Caudate nucleus (tissue), 63 donors: ENCODE measurements at places on chromosomes 3 and 15.
A peak's percentile ranks its signal among the peaks of the same experiment; 100 is the strongest.

GRCh38 chr3:128382221-128382807, 84.4 kb downstream of the DNAJB8 start:
- no peak for DNase-seq

DNA sequence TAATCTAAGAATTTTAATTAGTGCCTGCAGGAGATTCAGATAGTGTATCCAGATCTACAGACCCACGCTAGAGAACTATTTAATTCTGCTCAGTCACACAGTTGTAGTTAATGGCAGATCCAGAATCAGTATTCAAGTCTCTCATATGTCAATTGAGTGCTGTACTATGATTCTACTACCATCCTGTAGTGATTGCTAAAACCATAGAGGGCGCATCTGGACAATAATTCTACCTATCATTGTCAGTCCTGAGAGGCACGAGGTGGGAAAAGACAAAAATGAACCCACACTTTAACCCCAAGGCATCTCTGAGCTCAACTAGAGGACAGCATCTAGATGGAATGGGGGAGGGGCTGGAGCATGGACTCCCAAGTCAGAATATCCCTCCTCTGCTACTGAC, 22.7 kb downstream of the DHX36 start:
- no peak for DNase-seq

GRCh38 chr3:24482096-24482705, 12.4 kb downstream of the THRB start:
- DNase-seq: no peak

- DNase-seq: no peak
Measured at GRCh38 chr3:30605706-30606300, 598 bp upstream of the TGFBR2 start.

DNA sequence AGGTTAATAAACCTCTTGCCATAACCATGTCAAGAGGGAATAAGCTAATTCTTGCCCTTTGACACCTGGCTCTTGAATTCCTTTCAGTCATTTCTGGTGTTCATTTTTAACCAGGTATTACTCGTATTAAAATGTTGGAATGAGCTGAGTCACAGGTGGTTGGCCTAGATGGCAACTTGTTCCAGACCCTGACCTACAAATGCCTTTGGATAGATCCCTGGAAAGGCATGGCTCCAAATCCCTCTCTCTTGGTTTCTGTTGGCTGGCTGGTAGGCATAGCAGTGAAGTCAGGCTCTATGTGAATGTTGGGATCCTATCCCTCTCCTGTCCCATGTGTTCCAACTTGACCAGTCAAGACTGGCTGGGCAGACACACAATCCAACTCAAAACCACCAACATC, 277.1 kb upstream of the PROK2 start:
- DNase-seq: no peak

- DNase-seq: no peak
Measured at GRCh38 chr3:133197619-133198018, 159.4 kb downstream of the TMEM108 start.

GRCh38 chr3:122581622-122582021, 4.2 kb downstream of the PARP15 start:
- no peak for DNase-seq

DNA sequence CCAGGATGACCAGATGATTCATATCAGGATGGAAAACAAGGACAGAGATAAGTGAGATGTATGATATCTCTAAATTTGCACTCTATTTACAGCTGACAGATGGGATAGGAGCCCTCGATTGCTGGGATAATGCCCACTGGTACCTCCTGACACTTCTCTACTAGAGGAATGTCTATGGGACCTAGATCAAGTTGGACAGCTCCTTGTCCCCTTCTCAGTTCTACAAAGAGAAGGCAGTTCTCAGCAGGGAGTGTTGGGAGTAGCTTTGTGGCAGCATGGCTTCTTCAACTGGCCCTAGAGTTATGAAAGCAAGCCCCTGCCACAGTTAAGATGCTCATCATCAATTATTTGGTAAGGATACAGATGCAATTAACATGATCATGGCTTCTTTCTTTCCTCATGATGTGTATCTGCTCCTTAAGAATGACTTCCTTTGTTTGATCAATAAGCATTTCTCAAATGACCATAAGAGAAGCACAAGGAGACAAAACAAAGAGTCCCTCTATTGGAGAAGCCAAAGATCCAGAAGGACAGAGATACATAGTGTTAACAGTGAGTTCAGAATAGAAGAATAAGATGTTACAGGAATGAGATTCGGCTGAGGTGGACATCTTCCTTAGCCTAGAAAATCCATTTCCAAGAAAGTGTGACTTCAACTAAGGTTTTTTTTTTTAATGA, 481.3 kb downstream of the NAALADL2 start:
- no peak for DNase-seq

GRCh38 chr3:4711680-4711992, 218.5 kb downstream of the ITPR1 start:
- DNase-seq: no peak

DNA sequence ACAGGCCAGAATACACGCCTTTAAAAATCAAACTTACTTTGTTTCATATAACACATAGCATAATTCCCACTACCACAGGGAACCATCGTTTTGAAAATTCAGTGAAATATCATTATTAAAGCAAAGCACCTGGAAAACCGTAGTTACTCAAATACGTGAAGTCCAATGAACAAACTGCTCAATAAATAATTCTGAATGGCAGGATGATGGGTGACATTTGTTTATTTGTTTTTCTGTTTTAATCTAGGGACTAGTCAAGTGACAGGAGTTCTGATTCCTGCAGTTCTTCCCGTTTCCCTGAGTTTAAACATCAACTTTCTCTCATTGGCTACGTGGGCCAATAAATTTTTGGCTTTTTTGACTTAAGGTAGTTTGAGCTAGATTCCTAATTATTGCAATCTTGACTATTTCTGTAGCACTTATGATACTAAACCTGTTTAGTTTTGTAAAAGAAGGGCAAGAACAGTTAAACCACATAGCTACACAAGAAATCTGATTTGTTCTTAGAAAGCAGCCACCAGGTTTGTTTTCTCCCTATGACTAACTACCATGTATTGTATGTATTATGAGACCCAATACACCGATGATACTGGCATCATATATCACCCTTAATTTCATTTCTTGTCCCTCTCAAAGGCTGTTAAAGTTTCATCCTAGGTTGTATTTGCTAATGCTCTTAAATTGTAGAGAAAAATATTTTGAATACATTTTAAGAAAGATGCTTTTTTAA, 411.2 kb downstream of the SHQ1 start:
- DNase-seq: no peak

GRCh38 chr3:42610976-42611375, 10.5 kb downstream of the NKTR start:
- DNase-seq: no peak

DNA sequence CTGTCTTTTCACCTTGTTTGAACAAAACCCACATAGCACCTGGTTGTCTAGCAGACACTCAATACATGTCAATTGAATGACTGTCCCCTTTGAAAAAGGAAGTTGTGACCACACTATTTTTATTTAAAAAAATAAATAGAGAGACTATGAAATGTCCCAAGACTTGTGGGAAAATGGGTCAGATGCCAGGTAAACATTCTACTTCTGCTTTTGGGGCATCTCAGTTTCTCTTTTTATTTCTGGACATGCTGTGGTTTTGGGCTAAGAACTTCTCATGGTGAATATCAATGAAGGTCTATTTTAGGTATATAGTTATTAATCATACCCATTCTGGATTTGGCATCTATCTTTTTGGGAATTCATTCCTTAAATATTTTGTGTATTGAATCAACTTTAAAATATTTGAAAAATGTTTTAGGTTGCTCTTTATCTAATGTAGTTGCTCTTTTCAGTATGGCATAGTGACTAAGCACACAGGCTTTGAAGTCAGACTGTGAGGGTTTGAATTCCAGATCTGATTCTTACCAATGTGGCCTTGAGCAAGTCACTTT, 4.4 kb downstream of the TMEM45A start:
- DNase-seq: no peak

- DNase-seq: no peak
Measured at GRCh38 chr15:45249125-45249780, 2.8 kb upstream of the SLC28A2 start.

GRCh38 chr3:26291840-26292239, 330.7 kb upstream of the LRRC3B start:
- no peak for DNase-seq

DNA sequence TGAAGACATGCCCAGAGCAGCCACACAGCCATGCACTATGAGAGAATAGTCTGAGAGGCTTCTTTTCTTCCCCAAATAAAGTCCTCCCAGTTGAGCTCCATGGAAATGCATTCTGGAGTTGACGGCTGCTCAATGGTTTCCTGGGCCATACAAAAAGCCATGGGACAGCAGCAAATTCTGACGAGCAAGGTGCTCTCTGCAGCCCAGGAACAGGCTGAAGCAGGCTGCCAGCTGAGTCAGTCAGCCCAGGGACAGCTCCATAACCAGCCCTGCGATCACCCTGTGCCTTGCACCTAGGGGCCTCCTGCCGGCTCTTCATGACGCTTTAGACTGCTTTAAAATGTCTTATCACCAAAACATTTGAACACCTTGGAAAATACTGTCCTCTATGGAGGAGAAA, 256.3 kb upstream of the CHRNA7 start:
- no peak for DNase-seq

GRCh38 chr3:137116619-137117018, 158.8 kb downstream of the IL20RB start:
- no peak for DNase-seq

- DNase-seq: no peak
Measured at GRCh38 chr15:91897585-91898372, 44.3 kb downstream of the SLCO3A1 start.

DNA sequence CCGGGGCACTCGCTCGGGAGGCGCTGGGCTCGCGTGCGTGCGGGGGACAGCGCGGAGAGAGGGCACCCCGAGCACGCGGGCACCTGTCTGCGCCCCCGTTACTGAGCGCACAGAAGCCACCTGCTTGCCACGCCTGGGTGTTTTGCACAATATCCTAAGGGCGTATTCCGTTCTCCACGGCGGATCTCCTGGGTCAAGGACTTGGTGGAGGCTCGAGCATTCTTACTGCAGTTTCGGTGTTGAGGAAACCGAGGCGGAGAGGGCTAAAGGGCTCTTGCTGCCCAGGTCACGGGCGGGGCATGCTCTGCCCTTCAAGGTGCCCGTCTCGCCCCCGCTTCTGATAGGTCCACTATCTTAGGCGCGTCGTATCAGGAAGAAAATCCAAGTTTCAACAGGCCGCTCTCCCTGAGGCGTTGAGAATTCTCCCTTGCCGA, 526 bp downstream of the GPD1L start:
- no peak for DNase-seq

DNA sequence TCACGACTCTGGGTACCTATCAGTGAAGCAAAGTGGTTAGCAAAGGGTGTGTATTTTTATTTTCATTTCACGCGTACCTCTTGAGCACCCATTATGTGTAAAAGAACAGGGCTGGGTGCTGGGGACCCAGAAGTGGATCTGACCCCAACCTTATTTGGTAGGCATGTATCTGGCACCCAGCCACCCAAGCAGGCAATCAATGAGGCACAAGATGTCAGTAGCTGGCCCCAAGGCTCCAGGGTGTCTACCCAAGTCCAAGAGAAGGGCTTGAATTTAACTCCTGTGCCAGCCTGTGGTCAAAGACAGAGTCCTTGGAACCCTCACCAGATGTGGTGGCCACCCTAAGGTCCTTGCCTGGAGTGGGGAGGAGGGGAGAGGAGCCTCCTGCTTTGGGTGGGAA, 5.7 kb downstream of the PLEKHO2 start:
- no peak for DNase-seq

GRCh38 chr3:79354179-79354688, 413.6 kb downstream of the ROBO1 start:
- DNase-seq: no peak

GRCh38 chr3:183427876-183428446, 458 bp downstream of the MCF2L2 start:
- DNase-seq: peak; percentile 26
